ENCODE measurements at places on chromosomes 7 and 10.

DNA sequence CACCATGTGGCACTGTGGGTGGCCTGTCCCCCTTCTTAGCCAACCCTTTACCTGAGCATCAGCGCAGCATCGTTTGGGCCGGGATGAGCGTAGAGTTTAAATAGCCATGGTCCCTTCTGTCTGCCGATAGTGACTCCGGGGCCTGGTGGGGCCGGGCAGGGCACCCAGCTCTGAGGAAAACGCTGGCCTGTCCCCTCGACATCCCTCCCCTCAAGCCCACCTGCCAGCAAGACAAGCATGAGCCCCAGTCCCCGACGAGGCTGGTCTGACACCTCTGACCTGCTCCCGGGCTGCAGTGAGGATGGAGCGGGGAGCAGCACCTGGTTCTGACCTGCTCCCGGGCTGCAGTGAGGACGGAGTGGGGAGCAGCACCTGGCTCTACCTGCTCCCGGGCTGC, 31.1 kb upstream of the CNPY1 start:
- no peak for DNase-seq

DNA sequence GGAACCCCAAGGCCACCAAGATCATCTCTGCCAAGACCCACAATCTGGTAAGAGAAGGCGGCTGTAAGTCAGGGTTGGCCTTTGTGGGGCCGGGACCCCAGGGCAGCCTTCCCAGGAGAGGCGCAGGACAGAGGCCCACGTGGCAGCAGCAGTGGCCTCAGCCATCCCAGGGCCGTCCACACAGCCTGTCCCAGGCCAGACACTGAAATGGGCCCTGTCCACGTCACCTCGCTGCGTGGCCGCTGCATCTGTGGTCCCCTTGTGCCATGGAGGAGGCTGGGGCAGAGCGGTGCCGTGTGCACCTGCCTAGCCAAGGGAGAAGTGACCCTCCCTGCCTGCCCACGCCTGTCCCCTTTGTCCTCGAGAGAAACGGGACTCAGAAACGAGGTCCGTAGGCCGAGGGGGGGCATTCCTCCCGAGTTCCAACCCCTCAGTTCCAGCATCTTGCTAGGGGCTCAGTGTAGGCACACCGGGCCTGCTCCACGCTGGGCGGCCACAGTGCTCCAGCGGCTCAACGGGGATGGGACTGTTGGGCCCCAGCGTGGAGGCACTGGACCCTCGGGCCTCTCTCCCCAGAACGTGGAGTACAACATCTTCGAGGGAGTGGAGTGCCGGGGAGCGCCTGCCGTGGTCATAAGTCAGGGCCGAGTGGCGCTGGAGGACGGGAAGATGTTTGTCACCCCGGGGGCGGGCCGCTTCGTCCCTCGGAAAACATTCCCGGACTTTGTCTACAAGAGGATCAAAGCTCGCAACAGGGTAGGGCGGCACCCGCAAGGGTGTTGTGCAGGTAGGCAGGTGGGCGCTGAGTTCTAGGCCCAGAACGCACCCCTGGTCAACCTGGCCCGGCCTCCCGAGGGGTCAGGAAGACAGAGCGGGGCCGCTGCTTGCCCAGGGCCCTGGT, 15.6 kb downstream of the DPYSL4 start:
- no peak for DNase-seq

GRCh38 chr10:1696106-1696505, 41.2 kb downstream of the ADARB2 start:
- no peak for DNase-seq

GRCh38 chr7:131110297-131111080, 217.2 kb upstream of the MKLN1 start:
- DNase-seq = no peak

DNA sequence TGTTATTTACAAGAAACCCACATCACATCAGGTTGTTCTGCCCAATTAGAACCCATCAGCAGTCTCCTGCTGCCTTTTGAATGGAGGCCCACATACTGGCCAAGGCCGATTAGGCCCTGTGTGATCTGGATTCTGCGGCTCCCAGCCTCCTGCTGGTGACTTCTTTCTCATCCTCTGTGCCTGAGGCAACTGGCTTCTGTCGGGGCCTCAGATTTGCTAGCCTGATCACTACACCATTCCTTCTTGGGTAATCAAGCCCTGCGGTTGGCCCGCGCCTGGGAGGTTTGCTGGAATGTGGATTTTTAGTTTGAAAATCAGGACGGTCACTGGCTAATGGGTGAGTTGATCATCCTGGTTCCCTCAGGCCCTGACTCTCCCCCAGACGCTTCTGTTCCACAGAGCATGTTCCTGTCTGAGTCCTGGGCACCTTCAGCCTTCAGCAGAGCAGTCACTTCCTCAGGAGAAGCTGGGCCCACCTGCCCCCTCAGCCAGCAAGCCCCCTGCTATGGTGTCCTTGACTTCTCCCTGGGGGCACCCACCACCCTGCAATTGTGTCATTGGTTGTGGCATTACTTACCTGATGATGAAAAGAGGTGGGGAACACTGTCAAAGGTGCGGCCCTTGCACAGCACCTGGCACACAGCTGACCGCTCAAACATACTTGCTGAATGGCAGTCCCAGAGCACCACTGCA, 207.6 kb downstream of the PHTF2 start:
- no peak for DNase-seq

DNA sequence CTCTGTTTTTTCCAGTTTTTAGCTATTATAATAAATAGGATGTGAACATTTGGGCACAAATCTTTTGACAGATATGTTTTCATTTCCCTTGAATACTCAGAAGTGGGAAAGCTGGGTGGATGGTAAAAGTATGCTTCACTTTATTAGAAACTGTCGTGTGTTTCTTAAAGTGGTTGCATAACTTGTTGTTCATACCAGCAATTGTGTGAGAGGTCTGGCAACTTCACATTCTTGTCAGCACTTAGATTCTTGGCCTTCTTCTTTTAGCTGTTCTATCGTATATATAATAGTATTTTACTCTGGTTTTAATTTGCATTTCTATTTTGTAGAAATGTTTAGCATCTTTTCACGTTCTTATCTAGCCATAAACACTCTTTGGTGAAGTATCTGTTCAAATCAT, 894.4 kb downstream of the KCNMA1 start:
- DNase-seq = no peak

- DNase-seq = no peak
These were observed 83.2 kb upstream of the BAIAP2L1 start for GRCh38 chr7:98483964-98484545.

- DNase-seq = no peak
These were observed 21.8 kb downstream of the MAP3K8 start for GRCh38 chr10:30455816-30456215.

DNA sequence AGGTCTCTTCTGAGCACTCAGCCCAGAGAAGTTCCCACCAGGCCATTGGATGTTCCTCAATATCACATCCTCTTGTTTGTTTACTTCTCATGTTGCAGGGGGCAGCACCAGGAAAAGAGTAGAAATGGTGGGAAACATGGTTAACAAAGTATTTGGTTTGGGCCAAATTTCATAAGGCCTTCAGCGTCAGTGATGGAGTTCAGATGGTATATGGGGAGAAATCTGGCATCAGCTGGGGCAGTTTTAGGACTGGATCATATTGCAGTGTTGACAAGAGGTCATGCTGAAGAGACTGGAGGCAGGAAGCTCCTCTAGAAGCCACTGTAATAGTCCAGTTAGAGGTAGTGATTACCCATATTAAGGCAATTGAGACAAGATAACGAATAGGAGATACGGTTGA, 200.0 kb downstream of the WDR11 start:
- DNase-seq = no peak

DNA sequence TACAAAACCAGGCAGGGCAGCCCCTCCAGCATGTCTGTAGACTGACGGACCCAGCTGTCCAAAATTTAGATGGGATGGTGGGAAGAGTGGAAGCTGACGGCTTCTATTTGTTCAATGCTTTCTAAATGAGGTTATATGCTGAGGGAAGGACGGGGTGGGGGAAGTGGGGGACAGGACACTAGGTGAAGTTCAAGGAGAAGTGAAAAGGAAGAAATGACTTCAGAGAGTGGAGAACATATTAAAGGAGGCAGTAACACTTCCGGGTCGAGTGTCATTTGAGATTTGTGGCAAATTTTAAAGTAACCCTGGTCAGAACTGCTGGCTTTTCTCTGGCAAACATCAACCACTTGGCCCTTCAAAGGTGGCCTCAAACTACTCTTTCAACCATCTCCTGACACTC, 9.4 kb downstream of the PIP4K2A start:
- no peak for DNase-seq

DNA sequence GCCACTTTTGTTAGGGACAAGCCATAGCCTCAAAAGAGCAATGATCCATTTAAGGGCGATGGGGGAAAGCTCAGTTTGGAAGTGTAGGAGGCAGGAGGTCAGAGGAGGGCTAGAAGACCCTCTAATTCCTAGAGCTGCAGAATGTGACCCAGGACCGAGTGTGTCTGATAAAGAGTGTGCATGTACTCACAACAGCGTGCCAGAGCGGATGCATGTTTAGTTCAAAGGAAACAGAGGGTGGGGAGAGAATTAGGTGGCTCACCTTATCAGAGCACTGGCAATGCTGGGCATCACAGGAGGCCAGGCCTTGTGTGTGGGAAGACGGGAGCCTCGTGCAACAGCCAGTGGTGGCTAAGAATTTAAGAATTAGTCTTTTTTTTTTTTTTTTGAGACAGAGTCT, 133.9 kb upstream of the COBL start:
- no peak for DNase-seq

DNA sequence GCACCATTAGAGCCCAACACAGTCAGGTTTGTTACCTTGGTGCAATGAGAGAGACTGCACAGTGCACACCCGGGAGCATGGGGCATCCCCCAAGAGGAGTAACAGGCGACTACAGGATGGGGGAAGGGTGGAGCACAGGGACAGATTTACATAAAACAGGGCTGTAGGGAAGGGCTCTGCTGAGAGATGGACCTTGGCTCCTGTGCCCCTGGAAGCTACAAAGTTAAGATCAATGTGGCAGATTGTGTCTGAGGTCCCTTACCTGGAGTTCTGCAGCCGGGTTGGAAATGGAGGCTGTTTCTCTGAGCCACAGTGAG, 13.7 kb upstream of the SLC18A3 start:
- DNase-seq = no peak

DNA sequence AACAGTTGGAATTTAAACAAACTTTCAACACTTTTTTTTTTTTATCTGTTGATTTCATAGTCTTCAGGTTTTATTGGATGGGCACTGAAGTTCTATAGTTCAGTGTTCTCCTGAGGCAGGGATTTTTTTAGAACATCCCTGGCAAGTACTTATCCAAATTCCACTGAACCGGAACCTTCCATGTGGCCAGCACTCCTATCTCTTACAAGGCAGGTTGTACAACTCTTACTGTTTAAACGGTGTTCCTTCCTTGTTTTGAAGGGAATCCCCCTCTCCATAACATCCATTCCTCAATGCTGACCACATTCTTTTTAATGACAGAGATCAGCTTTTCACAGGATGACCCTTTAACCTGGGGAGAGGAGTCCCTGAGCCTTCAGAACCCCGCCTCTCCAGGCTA, 238.9 kb upstream of the CTBP2 start:
- no peak for DNase-seq
